ENCODE measurements at places on chromosomes 16 and 17. TPM values are rescaled to one million over a fixed set of nuclear protein-coding genes. Genes with fewer than 3 reads are reported as not detected.

DNA sequence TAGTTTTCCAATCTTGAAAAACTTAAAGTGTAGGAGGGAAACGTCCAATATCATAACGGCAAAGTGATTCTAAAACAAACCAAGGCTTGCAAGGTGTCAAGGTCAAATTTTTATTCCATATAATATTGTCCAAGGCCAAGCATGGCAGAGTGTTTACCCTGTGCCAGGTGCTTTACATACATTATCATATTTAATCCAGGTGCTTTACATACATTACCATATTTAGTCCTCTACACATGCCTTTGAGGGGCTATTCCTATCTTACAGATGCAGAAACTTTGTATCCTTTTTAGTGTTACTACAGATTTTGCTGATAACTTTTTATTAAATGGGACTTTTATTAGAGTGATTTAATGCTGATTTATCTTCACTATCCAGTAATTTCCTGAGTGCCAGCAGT is 23.9 kb downstream of the MAF start:
- H3K36me3 ChIP-seq, result no peaks in the 10 kb centered on the region
- no peak overlapping the region for H3K27ac ChIP-seq
- H3K4me1 ChIP-seq, result no peaks in the 10 kb centered on the region
- peaks cover 5% of the 10 kb centered on the region for H3K27me3 ChIP-seq
- H3K4me3 ChIP-seq, result no peak overlapping the region
- no peak for DNase-seq

- no peaks in the 10 kb centered on the region for H3K36me3 ChIP-seq
- DNase-seq, result peak; percentile 57
Measured at GRCh38 chr17:41322094-41322902, 6.8 kb upstream of the KRTAP17-1 start.

- H3K36me3 ChIP-seq, result peaks cover 4% of the 10 kb centered on the region
- no peak overlapping the region for H3K4me3 ChIP-seq
- no peaks in the 10 kb centered on the region for H3K27me3 ChIP-seq
- no peak for DNase-seq
- H3K27ac ChIP-seq, result no peak overlapping the region
- H3K4me1 ChIP-seq, result no peaks in the 10 kb centered on the region
Measured at GRCh38 chr17:44049294-44050060, 17.0 kb downstream of the LSM12 start.

GRCh38 chr16:3576211-3576610 is 992 bp downstream of the NLRC3 start:
- H3K27me3 ChIP-seq, result no peaks in the 10 kb centered on the region
- H3K4me3 ChIP-seq, result no peak overlapping the region
- H3K4me1 ChIP-seq, result no peaks in the 10 kb centered on the region
- no peaks in the 10 kb centered on the region for H3K36me3 ChIP-seq
- no peak overlapping the region for H3K27ac ChIP-seq
- DNase-seq, result no peak

GRCh38 chr16:87086156-87086555 is 231.0 kb downstream of the C16orf95 start:
- no peak for DNase-seq
- no peaks in the 10 kb centered on the region for H3K4me1 ChIP-seq
- H3K4me3 ChIP-seq, result no peak overlapping the region
- H3K27me3 ChIP-seq, result no peaks in the 10 kb centered on the region

GRCh38 chr16:19135201-19135842 is 21.6 kb downstream of the ITPRIPL2 start:
- peaks cover 50% of the 10 kb centered on the region for H3K4me1 ChIP-seq
- H3K4me3 ChIP-seq, result no peak overlapping the region
- DNase-seq, result no peak

GRCh38 chr17:12637015-12637414 is 28.7 kb upstream of the MYOCD start:
- no peak overlapping the region for H3K4me3 ChIP-seq
- H3K27me3 ChIP-seq, result no peaks in the 10 kb centered on the region
- no peaks in the 10 kb centered on the region for H3K4me1 ChIP-seq
- no peak overlapping the region for H3K27ac ChIP-seq
- peak; percentile 5 for DNase-seq

DNA sequence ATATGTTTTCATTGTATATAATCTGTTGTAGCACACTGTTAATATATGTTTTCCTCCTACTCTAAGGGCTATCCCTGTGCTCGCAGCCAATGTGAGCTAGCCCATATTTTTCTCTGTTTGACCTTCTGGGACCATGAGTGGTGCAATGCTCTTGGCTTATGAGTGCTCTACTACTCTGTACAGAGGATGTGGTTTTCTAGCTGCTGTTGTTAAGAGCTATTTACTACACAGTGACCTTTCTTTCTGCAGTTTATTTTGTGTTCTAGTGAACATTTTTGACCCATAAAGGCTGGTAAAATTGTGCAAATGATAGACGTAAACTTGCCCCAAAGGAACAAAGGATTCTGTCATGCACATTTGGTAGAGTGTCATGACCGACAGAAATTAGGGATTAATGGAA is 84.1 kb upstream of the CPHXL start:
- H3K36me3 ChIP-seq, result no peaks in the 10 kb centered on the region
- H3K27me3 ChIP-seq, result no peaks in the 10 kb centered on the region
- no peak overlapping the region for H3K4me3 ChIP-seq
- no peak for DNase-seq

DNA sequence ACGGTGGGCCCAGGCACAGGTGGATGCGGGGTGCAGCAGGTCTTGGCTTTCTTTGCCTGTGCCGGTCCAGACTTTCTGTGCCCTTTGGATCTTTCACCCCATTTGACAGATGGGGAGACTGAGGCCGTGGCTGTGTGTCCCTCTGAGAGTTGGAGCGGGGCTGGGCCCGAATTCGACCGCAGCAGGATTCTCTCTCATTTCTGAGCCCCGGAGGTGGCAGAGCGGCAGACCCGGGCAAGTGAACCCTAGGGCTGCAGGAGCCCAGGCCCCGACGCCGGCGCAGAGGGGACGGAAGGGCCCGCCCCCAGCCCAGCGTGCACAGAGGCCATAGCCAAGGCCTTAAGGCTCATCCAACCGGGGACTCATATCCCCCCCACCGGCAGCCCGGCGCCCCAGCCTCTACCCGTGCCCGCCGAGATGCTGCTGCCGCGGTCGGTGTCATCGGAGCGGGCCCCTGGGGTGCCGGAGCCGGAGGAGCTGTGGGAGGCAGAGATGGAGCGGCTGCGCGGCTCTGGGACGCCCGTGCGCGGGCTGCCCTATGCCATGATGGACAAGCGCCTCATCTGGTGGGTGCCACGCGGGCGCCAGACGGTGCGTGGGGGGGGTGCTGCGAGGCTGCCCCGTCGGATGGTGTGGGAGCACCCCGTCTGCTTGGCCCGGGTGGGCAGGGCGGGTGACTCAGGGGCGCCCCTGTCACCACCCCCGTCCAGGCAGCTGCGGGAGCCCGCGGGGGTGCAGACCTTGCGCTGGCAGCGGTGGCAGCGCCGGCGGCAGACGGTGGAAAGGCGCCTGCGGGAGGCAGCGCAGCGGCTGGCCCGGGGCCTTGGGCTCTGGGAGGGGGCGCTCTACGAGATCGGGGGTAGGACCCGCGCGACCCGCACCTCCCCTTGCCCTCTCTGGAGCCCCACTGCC is 857 bp downstream of the TMC8 start:
- no peaks in the 10 kb centered on the region for H3K27me3 ChIP-seq
- DNase-seq, result no peak
- H3K27ac ChIP-seq, result no peak overlapping the region

DNA sequence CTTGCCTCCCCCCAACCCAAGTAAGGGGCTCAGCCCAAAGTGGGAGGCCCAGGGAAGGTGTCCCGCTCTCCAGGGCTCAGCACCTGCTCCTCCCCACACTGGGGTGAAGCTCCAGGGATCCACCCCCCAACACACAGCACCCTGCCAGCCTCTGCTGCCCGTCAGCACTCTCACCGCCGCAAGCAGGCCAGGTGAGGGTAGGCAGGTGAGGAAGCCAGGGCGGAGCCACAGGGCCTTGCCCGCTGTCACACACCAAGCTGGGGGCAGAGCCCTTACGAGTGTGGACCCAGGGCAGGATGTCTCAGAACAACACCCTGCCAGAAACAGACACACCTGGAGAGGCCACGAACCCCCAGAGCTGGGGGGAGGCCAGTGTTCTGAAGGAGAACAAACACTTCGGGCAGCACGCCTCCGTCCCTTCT is 19.5 kb downstream of the PLLP start:
- H3K4me1 ChIP-seq, result peaks cover 6% of the 10 kb centered on the region
- no peak for DNase-seq
- H3K27me3 ChIP-seq, result no peaks in the 10 kb centered on the region
- H3K36me3 ChIP-seq, result no peaks in the 10 kb centered on the region
- H3K27ac ChIP-seq, result no peak overlapping the region

The ERI2 gene
- 20.4 TPM for total RNA-seq

The MT1M gene
- total RNA-seq, result 1.8 TPM
